ENCODE measurements at places on chromosomes 3 and 15.

- DNase-seq = no peak
Observed at GRCh38 chr3:8255725-8256124, 245.9 kb upstream of the LMCD1 start.

- peak; percentile 55 for DNase-seq
Observed at GRCh38 chr15:92521624-92522008, 127.9 kb downstream of the ST8SIA2 start.

DNA sequence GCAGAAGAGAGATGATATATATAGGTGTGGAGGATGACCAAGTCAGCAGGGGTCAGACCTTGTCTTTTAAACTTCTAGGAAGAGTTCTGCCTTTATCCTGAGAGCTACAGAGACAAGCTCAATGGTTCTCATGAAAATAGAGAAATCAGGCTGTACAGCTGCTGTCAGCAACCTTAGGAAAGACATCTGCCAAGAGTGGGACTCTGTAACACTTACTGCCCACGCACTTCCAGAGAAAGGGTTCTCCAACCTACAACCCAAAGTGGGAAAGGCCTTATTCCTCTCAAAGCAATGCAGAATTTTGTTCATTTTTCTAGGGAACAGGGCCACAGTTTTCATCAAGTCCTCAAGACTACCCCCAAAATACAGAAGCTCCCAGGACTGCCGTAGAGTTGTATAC, 138.7 kb downstream of the STT3B start:
- no peak for DNase-seq

GRCh38 chr3:120568598-120568997, 27.5 kb upstream of the NDUFB4 start:
- no peak for DNase-seq

GRCh38 chr3:144403040-144403457, 431.4 kb downstream of the DIPK2A start:
- DNase-seq = no peak

DNA sequence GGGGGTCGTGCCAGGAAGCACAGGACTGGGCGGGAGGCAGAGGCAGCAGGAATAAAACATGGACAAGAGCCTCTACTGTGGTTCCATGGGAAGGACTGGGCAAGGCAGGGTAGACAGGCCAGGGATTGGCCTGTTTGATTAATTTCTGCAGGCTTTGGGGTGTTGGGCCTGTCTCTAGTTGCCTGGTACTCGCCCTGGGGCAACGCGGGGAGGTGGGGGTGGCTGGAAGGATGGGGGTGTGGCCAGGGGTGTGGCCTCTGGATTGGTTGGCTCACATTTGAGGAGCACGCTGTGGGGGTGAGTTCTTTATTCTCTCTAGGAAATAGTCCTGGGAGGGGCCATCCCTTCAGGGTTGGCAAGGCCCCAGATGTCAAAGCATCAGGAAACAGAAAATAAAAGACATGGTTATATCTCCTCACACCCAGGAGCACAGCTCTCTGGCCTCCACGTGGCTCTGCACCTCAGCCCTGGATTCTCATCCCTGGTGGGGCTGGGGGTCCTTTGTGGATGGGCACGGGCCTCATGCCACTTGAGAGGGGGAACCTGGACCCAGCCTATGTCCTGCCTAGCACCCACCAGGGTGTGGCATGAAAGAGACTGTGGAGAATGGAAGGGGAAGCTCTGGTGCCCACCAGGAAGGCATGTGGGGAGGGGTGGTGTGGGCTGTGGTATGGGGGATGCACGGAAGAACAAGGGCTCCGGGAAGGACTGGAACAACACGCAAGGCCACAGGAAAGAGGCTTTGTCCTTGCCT, 223.0 kb upstream of the LYSMD4 start:
- DNase-seq = no peak

GRCh38 chr3:158845765-158846350, 44.0 kb downstream of the MFSD1 start:
- DNase-seq = no peak

DNA sequence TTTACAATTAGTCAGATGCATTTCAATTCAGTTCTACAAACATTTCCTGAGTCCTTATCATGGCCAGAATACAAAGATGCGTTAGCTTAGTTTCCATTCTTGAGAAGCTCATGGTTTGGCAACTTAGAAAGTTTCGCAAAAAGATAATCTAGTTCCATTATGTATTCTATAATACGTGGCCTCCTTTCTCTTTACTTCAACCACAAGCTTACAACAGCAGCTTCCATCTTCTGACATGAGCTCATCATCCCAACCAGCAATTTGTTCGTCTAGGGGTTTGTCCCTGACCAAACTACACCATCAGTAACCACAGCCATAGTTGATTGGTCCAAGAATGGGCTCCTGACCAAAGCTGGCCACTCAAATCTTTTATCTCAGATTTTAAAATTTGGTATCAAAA, 267.6 kb upstream of the TBC1D5 start:
- no peak for DNase-seq
